ENCODE measurements at places on chromosomes 1 and 21. TPM values are rescaled to one million over a fixed set of nuclear protein-coding genes. Genes with fewer than 3 reads are reported as not detected.
A peak's percentile ranks its signal among the peaks of the same experiment; 100 is the strongest.

KIF17 gene
- total RNA-seq, result 0.87 TPM

SLC16A4 gene
- 173 TPM for total RNA-seq

KRTAP19-1 gene
- total RNA-seq, result not detected

DNA sequence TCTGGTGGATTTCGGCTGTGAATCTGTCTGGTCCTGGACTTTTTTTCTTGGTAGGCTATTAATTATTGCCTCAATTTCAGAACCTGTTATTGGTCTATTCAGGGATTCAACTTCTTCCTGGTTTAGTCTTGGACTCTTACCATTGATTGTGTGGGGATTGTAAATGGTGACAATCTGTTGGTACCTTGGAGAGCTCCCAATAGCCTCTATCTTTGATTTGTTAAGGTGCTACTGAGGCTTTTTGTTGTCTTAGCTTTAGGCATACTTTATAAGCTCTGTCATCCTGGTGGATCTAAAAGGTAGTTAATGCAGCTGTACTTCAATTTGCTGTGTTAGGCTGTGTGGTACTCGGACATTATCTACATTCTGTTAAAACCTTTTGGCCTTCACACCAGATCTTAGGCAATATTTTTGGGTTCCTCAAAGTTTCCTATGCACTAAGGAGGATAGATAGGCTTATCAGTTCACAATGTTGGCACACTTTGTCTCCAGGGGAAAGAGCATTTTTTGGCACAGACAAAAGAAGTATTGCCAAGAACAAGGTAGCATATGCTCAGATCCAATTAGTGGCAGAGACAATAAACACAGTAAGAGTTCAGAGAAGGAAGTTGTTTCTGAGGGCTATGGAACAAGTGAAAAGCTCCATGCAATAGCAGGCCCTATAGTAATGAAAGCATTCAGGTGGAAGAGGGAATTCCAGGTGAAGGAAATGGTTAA is 230.4 kb downstream of the PDE4B start:
- DNase-seq, result peak; percentile 17

GRCh38 chr1:155951753-155952504 is 10.5 kb downstream of the RXFP4 start:
- DNase-seq, result no peak

VANGL2 gene
- 17.7 TPM for total RNA-seq

- DNase-seq, result no peak
Observed at GRCh38 chr1:25443030-25443699, 12.5 kb downstream of the MACO1 start.

ACTN2 gene
- 0.05 TPM for total RNA-seq

DNA sequence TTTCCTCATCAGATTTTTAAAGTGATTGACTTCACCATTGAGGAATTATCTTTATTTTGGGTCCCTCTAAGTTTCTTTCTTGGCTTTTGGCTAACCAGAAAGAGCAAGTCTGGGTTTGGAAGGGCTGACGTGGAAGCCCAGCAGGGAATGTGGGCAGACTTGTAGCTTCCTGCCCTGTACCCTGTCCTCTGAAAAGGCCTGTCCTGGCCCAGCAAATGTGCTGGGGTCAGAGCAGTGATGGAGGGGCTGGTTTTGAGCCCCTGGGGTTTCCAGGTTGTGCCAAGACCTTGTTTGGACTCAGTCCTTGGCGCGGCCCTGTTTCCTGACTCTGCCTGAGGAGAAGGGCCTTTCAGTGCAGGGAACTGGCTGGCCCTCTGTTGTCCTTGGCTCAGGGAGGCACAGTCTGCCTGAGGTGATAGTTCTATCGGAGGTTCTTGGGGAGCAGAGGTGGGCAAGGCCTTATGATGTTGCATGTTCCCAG is 72.1 kb downstream of the UCK2 start:
- DNase-seq, result no peak

OR6N1 gene
- not detected for total RNA-seq

- no peak for DNase-seq
Observed at GRCh38 chr1:154859786-154860155, 10.3 kb downstream of the KCNN3 start.

SLC5A3 gene
- total RNA-seq, result 13.9 TPM

- DNase-seq, result peak; percentile 1
Observed at GRCh38 chr1:218164111-218164929, 120.8 kb upstream of the RRP15 start.

- no peak for DNase-seq
Observed at GRCh38 chr1:109266965-109267364, 16.0 kb downstream of the PSRC1 start.

GRCh38 chr21:32812035-32812434 is 40.5 kb upstream of the PAXBP1 start:
- DNase-seq, result peak; percentile 46

GRCh38 chr1:168420177-168420576 is 123.6 kb downstream of the XCL2 start:
- no peak for DNase-seq

DNA sequence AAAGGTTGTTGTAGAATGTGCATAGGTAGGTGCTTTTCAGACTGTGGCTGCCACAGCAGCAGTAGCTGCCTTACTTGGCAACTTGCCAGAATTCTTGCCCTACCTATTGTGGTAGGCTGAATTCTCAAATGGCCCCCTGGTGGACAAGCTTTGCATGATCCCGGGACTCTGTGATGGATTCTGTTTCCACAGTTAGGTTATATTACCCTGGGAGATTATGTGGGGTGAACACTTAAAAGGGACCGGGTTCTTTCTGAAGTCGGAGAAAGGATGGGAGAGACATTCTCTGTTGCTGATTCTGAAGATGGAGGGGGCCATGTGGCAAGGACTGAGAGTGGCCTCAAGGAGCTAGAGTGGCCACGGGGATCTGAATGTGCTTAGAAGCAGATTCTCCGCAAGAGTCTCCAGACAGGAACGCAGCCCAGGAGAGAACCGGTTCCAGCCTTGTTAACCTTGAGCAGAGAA is 32.1 kb upstream of the KCNE1 start:
- DNase-seq, result peak; percentile 82

DNA sequence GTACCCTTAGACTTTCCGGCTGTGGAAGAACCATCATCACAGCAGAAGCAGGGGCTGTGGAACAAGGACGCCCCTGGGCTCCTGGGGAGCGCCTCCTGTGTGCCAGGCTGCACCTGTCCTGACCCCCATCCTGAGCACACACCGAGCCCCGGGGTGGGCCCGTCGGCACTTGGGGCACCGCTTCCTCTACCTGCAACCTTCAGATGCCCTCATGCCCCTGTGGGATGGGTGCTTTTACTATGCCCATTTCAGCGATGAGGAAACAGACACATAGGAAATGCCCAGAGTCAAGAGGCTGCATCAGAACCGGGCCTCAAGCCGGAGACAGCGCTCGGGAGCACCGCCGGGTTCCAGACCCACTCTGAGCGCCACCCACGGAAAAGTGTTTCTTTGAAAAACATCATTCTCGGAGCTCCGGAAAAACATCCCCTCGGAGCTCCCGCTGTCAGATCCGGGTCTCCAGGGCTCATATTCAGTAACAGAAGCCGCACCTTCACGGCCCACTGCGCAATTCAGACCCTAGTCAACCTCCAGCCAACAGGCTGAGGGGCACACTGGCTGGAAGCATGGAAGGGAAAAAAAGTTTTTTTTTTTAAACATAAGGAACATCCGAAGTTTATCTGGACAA is 8.0 kb downstream of the TPRG1L start:
- no peak for DNase-seq

AMPD1 gene
- total RNA-seq, result not detected

DNA sequence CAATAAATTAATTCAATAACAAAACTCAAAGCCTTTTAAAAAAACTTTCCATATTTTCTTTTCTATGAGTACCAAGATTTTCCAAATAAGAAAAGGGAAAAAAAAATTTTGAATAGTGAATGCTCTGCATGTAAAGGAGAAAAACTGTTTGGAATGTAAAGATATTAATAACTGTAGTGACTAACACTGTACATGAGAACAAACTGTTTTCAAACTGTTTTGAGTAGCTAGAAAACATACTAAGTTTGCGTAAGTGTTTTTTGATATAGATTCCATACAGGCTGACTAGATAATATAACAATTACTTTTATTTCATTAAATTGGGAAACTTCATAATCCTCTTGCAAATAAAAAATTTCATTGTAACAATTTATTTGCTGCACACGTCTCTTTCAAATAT is 150.5 kb downstream of the DPYD start:
- no peak for DNase-seq

- DNase-seq, result no peak
Observed at GRCh38 chr1:201739080-201739479, 89.9 kb upstream of the IPO9 start.

GRCh38 chr21:45370575-45370974 is 34.4 kb upstream of the COL18A1 start:
- DNase-seq, result no peak

GRCh38 chr1:44676484-44677200 is 2.1 kb downstream of the ARMH1 start:
- peak; percentile 83 for DNase-seq

GRCh38 chr1:35112668-35113067 is 33.5 kb downstream of the ZMYM1 start:
- no peak for DNase-seq

GRCh38 chr1:1669468-1670440 is 10.9 kb upstream of the CDK11B start:
- DNase-seq, result no peak

SPRR2A gene
- total RNA-seq, result not detected

GRCh38 chr1:245278846-245279245 is 124.1 kb downstream of the KIF26B start:
- DNase-seq, result no peak

GRCh38 chr1:236059011-236059410 is 5.9 kb downstream of the NID1 start:
- DNase-seq, result no peak

DNA sequence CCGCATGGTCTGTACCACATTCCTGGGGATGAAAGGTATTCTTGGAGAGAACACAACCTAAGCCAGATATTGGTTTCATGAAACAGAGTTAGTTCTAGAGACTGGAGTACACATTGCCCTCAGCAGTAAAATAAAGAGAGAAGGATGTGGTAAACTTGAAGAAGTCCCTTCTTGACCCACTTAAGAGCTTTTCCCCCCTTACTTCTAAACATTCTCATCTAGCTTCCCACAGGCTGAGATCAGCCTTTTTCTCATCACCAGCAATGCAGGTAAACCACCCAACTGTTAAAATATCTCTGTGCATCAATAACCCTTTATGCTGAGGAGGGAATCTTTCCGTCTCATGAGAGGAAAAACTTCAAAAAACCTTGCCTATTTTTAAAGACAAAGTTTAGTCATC is 62.6 kb downstream of the SUSD4 start:
- DNase-seq, result no peak

DCST2 gene
- total RNA-seq, result 0.05 TPM

DNA sequence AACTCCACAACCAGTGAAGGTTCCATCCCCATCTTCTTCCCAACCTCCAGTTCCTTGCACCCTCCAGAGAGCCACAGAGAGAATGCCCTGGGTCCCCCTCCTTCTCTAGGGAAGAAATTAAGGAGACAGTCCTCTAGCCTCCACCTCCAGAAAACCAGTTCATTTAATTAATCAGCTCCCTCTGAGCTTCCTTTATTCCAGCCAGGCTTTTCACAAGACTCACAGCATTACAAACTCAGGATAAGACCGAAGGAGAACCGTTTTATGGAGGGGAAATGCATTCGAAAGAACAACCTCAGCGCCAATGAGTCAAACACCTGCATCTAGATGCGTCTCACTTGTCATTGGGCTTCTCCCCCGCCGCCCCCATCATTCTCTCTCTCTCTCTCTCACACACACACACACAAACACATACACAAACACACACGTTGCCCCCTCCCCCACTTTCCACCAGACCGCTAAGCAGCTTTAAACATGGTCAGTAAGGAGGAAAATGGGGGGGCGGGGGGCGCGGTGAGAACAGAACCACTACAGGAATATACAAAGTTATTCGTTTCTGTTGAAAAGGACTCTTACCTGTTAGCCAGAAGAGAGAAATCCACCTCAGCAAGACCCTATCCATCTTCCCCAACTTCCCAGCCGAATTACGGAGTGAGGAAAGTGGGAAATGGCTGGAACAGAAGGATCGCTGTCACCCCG is 544 bp downstream of the ILDR2 start:
- no peak for DNase-seq

All from renal cortical epithelial cell (primary cell).